ENCODE measurements at places on chromosomes 5 and 9.

GRCh38 chr9:93659837-93660177 is 83.4 kb downstream of the PHF2 start:
- no peak for DNase-seq

DNA sequence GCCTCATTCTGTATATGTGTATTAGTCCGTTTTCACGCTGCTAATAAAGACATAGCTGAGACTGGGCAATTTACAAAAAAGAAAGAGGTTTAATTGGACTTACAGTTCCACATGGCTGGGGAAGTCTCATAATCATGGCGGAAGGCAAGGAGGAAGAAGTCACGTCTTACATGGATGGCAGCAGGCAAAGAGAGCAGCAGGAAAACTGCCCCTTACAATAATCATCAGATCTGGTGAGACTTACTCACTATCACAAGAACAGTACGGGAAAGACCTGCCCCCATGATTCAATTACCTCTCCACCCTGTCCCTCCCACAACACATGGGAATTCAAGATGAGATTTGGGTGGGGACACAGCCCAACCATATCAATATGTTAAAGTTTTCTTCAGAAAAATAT is 49.8 kb upstream of the GPBP1 start:
- no peak for DNase-seq

- no peak for DNase-seq
Observed at GRCh38 chr5:147601652-147602051, 91.8 kb upstream of the DPYSL3 start.

DNA sequence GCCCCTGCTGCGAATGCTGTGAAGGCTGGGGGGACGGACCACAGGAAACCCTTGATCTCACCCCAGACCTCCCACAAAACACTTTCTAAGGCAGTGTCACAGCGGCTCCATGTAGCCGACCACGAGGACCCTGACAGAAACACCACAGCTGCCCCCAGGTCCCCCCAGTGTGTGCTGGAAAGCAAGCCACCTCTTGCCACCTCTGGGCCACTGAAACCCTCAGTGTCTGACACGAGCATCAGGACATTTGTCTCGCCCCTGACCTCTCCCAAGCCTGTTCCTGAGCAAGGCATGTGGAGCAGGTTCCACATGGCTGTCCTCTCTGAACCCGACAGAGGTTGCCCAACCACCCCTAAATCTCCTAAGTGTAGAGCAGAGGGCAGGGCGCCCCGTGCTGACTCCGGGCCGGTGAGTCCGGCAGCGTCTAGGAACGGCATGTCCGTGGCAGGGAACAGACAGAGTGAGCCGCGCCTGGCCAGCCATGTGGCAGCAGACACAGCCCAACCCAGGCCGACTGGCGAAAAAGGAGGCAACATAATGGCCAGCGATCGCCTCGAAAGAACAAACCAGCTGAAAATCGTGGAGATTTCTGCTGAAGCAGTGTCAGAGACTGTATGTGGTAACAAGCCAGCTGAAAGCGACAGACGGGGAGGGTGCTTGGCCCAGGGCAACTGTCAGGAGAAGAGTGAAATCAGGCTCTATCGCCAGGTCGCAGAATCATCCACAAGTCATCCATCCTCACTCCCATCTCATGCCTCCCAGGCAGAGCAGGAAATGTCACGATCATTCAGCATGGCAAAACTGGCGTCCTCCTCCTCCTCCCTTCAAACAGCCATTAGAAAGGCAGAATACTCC is 84.7 kb downstream of the GOLPH3 start:
- no peak for DNase-seq

DNA sequence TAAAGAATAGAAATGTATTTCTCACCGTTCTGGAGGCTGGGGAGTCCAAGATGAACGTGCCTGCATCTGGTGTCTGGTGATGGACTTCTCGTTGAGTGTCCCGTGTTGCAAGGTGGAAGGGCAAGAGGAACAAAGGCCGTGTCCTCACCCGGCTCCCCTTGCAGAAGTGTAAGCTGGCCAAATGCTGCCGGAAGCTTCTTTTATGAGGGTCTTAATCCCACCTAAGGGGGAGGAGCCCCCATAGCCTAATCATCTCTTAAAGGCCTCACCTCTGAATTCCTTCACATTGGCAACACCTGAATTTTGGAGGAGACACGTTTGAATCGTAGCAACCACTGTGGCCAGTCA is 99.1 kb upstream of the DAP start:
- DNase-seq = no peak

Data from T1000 (cell line).